ENCODE measurements at places on chromosomes 12 and 14.

DNA sequence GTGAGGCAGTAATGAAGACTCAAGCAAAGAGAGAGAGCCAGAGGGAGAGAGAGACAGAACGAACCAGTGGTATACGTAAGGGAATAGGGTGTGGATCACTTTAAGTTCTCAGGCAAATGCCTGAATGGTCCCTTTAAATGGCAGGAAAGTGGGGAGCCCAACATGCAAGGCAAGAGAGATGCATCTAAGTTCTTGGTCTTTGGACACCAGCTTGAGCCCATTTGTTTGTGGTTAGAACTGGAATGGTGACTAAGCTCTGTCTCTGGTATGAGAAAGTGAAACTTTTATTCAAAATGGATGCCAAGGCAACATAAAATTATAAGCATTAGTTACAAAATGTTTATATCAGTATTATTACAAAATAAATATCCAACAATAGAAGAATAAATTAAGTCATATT lies 192.2 kb upstream of the ALG10 start:
- no peak for DNase-seq

GRCh38 chr14:24858052-24858451 lies 191.9 kb downstream of the STXBP6 start:
- DNase-seq, result no peak

- no peak for DNase-seq
Observed at GRCh38 chr14:21066882-21067502, 3.1 kb upstream of the ARHGEF40 start.

DNA sequence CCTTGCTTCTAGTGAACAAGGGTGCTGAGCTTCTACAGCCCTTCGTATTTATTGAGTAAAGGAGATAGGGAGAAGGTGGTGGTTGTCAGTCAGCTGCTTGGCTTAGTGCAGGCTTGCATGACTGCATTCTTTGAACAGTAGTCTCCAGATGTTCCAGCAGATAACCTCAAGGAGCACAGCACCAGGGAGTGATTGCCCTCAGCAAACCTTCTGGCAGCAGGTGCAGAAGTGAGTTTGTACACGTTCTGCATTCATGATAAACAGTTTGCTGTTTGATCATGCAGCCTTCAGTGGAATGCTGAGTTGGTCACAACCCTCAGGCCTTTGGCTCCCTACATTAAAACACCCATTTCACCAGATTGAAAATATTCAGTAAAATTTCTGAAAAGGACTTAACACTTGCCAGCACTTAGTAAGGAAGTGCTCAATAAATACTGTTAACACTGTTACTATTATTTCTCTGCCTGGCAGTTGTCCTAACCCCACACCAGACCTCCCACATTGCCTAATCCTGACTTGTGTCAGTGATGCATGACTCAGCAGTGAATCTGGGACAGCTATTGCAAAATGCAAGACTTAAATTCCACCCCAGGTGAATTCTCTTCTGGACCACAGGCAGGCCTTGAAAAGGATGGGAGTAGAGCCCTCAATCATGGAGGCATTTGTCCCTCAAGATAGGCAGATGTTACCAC lies 18.9 kb upstream of the CARMIL3 start:
- DNase-seq, result no peak

DNA sequence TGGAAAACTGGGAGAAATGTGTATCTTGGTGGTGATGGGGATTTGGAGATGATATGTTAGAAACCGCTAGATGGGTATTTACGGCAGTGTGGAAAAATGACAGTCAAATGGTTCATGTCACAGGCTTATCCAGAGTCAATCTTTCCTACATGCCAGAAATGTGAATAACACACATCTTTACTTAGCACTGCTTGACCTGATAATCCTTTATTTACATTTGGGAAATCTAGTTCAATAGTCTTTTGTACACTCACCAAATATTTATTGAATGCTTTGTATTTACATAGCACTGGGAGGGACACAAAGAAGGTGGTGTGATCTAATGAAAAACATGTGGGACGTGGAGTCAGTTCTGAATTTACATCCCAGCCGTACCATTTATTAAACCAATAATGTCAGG lies 208.2 kb downstream of the DIO2 start:
- DNase-seq, result no peak

Data from activated CD4-positive, CD25-positive, alpha-beta regulatory T cell (primary cell).